Transverse colon (tissue), 4 donors: ENCODE measurements at places on chromosomes 5 and 9.

- DNase-seq: no peak
Observed at GRCh38 chr5:4007001-4007400, 411.4 kb downstream of the IRX1 start.

- DNase-seq: no peak
Observed at GRCh38 chr9:108113596-108113995, 624.0 kb upstream of the KLF4 start.

DNA sequence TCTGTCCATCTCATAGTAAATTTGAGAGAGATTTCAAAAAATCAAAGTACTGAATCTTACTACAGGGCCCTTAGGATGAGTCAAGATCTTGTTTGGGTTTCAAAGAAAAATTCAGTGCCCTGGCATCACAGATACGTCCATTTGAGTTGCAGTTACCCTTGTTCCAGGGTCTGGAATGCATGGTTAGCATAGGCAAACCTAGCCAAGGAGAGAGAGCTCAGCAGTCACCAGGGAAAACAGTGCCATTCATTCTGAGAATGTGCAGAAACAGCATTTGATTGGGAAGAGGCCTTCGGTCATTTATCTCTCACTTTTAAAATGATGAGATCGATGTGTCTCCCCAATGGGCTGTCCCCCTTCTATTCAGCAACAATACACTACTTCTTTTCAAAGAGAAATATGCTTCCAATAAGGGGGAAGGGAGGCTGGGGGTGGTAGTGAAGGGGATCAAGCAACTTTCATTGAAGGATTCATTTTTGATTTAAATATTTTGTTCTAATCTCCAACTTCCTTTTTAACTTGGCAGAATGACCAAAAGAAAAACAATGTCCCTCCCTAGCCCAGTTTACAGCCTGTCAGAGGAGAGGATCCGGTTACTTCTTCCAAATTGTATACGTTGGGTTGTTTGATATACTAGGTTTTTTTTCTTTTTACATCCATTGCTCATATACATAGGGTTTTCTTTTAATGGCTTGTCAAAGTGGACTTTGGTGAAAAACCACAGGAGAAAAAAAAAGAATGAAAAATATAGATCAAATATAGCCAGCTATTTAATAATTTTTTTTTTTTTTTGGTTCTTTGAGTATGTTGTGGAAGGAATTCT, 491.1 kb downstream of the CCDC171 start:
- DNase-seq: no peak

DNA sequence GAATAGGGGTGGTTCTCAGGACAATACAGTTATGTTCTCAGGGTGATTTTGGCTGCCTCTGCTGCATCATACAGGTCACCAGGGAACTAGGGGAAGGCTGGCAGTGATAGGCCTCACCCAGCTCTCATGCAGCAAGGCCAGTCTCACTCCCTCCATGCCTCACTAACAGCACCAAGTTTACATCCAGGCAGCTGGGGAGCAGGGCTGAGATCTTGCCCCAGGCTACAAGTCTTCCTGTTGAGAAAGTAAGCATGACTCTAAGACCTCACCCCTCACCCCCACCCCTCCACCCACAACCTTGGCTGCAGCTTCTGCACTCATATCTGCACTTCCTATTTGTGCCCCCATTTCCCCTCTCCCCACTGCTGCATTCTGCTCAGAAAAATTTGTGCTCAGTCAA, 481.2 kb downstream of the ACTL7B start:
- DNase-seq: no peak

DNA sequence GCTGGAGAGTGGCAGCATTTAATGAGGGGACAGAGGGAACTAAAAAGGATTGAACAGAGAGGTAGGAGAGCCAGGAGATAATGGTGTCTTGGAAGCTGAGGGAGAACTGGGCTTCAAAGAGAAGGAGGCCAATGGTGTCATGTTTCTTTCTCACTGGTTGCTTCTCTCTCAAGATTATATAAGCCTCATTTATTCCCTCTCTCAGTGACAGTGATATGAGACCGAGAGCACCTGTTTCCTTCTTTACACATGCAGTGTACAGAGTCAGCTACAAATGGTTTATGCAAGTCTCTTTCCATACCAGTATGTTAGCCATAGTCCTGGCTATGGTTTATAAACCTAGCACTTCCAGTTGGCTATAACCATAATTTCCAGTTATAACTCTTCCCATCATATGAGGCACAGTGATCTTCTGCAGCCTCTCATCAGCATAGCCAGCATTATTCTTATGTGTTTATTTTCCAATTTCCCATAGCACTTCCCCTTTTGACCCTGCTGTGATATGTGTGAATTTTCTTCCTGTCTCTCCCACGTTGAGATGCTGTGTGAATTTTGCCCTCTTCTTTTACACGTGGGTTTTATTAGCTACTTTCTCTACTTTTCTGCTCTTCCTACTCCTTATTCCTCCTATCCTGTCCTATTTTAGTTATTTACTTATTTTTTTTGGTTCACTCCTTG, 71.2 kb downstream of the UNC13B start:
- DNase-seq: no peak

DNA sequence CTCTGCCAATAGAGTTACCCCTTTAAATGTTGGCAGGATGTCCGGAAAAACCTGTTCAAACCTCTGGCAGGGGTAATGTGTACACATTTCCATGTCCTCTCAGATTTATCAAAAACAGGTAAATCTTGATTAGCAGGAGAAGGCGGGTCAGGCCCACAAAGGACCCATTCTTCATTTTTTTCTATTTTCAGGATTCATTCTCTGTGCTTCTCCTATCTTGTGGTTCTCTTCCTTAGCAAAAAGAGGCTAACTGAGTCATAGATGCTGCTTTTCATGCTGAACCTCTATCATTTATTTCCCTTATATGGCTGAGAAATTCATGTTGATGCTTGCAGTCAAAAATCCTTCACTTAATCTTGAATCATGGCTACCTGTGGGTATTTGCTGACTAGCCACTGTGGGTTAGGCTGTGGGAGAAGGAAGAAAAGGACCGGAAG, 112.7 kb upstream of the IQGAP2 start:
- DNase-seq: no peak

DNA sequence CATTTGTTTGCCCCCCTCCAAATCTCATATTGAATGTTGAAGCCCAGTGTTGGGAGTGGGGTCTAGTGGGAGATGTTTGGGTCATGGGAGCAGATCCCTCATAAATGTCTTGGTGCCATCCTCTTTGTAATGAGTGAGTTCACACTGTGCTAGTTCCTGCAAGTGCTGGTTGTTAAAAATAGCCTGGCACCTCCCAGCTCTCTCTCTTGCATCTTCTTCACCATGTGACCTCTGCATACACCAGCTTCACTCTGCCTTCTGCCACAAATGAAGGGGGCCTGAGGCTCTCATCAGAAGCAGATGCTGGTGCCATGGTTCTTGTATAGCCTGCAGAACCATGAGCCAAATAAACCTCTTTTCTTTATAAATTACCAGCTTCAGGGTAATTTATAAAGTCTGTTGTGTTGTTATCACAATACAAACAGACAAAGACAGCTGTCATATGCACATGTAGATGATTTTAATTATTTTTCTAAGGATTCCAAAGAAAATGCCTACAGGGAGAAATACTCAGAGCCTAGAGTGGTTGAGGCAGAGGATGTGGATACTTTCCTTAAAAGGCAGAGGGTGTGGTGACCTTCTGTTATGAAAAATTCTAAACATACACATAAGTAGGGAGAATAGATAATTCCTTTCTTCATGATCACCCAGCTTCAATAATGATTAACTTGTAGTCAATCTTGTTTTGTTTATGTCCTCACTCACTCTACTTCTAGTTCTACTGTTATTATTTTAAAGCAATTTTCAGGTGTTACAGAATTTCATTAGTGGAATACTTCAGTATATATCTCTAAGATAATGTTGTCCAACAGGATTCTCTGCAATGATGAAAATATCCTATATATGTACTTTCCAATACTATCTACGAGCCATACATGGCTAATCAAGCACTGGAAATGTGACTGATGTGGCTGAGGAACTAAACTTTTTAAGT, 75.1 kb upstream of the RANBP6 start:
- no peak for DNase-seq

DNA sequence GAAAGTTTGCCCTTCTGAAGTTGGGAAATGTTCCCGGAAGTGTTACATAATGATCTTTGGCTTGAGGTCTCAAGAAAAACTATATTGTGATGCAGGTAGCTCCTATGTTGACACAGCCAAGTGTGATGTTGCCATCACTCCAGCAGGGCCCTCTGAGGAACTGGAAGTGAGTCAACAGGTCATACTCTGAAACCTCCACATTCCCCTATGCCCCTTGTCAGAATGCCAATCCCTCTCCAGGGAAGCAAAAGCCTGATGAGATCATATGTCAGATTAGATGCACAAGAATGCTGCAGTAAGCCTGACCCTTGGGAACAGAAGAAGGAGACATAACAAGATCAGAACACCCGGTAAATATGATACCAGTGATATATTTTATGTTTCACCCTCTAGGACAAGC, 66.8 kb upstream of the ITGA2 start:
- DNase-seq: no peak

DNA sequence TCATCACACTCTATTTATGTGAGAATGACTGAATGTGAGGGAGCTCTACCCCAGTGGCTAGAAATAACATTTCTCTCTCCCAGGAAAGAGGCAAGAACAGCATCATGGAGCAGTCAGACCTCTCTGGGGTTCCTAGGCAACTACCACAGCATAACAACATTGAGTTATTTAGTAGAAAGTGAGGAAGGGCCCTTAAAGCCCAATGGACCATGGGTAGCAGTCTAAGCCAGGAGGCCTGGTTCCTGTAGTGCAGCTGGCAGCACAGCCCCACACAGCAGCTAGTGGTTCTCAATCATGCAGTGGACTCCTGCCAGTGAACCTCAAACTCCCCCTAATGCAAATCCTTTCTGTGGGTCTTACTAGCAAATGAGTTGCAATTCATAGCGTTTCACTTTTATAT, 55.3 kb downstream of the SPEF2 start:
- DNase-seq: no peak

DNA sequence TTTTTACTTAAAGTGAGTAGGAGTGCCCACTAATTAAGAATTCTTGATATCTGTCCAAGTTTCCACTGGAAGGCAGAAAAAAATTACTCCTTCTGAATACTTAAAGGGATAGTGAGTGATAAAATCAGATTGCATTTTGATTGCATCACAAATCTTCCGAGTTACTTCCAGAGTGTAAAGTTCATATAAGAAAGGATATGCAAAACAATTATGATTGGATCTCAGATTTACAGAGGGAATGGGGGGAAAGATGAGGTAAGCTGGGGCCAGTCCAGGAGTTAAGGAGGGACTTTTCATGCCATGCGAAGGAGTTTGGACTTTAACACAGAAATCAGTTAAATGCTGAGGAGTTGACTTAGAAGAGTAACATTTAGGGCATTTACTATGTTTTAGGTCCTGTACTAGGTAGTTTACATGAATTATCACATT, 9.3 kb upstream of the RNF145 start:
- DNase-seq: no peak

- no peak for DNase-seq
Observed at GRCh38 chr5:124060413-124061067, 548.6 kb downstream of the CSNK1G3 start.

- no peak for DNase-seq
Observed at GRCh38 chr5:83374547-83374946, 97.0 kb upstream of the VCAN start.

DNA sequence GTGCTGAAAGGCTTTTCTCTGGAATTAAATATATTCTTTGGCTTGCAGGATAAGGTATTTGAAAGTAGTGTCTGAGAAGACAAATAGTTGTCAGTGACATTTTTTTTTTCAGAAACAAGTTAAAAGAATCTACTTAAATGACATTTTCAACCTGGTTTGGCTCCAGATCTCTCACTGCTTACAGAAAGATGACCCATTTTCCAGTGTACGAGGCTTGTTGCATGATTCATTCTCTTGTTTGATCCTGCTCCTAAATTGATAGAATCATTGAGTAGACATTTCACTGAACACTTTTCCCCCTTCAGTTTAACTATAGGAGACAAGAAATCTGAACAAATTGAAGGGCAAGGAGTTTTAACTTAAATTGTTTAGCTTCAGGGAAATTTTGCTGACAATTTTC, 546.1 kb downstream of the ZNF608 start:
- DNase-seq: no peak

- DNase-seq: no peak
Observed at GRCh38 chr5:68255305-68256120, 40.0 kb downstream of the PIK3R1 start.

- no peak for DNase-seq
Observed at GRCh38 chr9:109781541-109782197, 1.7 kb downstream of the PALM2AKAP2 start.

DNA sequence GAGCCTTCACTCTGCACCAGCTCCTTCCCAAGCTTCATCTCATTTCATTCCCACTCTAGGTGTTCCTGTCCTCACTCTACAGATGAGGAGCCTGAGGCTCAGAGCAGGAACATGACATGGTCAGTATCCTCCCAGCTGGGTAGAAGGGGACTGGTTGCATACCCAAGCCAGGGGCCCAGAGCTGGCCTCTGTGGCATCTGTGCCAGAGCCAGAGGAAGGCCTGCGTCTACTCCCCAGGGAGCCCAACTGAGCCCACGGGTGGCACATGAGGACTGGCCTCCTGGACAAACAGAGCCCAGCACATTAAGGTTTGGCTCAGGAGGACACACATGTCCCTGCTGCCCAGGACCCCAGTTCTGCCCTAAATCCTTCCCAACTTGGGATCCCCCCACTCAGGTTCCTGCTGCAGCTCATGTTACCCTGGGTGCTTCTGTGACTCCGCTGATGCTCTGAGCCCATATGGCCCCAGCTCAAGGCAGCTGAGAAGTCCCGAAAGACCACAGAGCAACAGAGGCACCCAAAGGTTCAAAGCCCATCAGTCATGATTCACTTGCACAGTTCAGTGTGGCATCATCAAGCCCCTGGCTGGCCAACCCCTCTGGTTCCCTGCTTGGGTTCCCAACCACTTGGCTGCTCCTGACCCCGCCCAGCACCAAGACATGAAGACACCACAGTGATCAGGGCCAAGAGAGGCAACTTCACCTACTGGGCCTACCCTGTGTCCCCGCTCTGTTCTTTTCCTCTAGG, 8.5 kb upstream of the NEURL1B start:
- DNase-seq: no peak

GRCh38 chr5:12269164-12269563, 364.9 kb upstream of the CTNND2 start:
- DNase-seq: no peak

- peak; percentile 47 for DNase-seq
Observed at GRCh38 chr5:16550316-16550952, 66.4 kb downstream of the RETREG1 start.

DNA sequence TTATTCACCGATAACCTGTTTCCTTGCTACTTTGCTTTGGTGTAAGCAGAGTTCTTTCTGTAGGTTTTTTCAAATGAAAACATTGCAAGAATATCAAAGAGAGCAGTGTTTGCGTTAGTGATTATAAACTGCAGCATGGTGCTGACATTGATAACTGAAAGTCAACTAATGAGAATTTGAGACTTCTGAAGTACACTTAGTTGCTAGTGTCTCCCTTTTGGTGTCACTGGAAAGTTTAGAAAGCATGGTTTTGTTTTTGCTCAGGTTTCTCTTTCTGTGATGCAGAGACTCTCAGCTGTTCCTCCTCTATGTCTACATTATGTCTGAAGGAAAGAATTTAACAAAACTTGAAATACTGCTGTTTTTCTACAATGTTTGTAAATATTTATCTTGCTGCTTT, 80.2 kb upstream of the ZNF169 start:
- no peak for DNase-seq

GRCh38 chr9:17342696-17343095, 207.9 kb downstream of the CNTLN start:
- no peak for DNase-seq

GRCh38 chr9:116555556-116556155, 131.4 kb upstream of the TRIM32 start:
- DNase-seq: no peak
